ENCODE measurements at places on chromosomes 12 and 14. TPM values are rescaled to one million over a fixed set of nuclear protein-coding genes. Genes with fewer than 3 reads are reported as not detected.

NRIP2 gene
- not detected for total RNA-seq

ACVRL1 gene
- 0.18 TPM for total RNA-seq

KLRG1 gene
- 1.7 TPM for total RNA-seq

PROX2 gene
- total RNA-seq: not detected

RIMBP2 gene
- not detected for total RNA-seq

CAPZA3 gene
- not detected for total RNA-seq

MYH6 gene
- not detected for total RNA-seq

OTX2 gene
- not detected for total RNA-seq

NGB gene
- total RNA-seq: not detected

SIX6 gene
- total RNA-seq: not detected

LUM gene
- 0.44 TPM for total RNA-seq

DBX2 gene
- not detected for total RNA-seq

TAS2R9 gene
- total RNA-seq: not detected

JAG2 gene
- total RNA-seq: 30.8 TPM

KRT8 gene
- 2,966 TPM for total RNA-seq

NPFF gene
- total RNA-seq: not detected

TAS2R20 gene
- 0.07 TPM for total RNA-seq

TSPAN19 gene
- total RNA-seq: not detected

CACNB3 gene
- 39.7 TPM for total RNA-seq

BATF gene
- total RNA-seq: not detected

VASH1 gene
- total RNA-seq: 4.2 TPM

CD4 gene
- not detected for total RNA-seq
